ENCODE measurements at places on chromosomes 4 and X.

- DNase-seq = peak; percentile 81
Observed at GRCh38 chr4:62640296-62640695, 1440.2 kb downstream of the ADGRL3 start.

DNA sequence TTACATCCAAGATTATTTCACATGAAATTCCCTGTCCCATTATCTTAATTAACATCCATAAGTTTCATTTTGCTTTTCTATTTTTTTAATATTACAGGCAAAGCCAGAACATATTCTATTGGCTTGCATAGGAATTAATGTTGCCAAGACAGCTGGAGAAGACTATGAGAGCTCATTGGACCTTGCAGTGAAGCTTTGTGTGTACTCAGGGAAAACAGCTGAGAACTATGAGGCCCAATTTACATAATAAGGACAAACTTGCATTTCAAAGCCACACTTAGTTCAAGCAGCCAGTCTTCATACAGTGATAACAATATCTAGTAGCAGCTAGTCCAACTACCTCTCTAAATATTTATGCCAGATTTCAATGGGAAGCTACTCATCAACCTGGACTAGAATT lies 134.4 kb downstream of the DDX53 start:
- DNase-seq = no peak

DNA sequence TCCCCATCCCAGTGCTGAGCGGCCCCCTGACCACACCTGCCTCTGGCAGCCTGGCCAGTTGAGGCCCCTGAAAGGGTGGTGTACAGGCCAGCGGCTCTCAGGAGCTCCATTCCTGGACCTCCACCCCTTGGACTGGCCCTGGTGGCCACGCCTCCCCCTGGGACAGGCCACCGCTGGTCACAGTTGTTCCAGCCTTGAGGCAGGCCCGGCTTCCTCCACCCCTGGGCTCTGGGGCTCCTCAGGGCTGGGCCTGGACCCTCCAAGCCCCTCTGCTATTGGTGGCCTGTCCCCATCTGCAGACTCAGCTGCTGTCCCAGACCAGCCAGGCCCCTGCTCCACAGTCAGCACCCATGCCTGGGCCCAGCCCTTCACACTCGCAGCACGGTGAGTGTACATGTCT lies 93.2 kb upstream of the NKX1-1 start:
- no peak for DNase-seq

- peak; percentile 24 for DNase-seq
Observed at GRCh38 chr4:107248571-107248970, 212.5 kb upstream of the DKK2 start.

GRCh38 chr4:3767570-3768288 lies 1.5 kb downstream of the ADRA2C start:
- no peak for DNase-seq

- no peak for DNase-seq
Observed at GRCh38 chr4:82704156-82704555, 94.4 kb downstream of the SCD5 start.

DNA sequence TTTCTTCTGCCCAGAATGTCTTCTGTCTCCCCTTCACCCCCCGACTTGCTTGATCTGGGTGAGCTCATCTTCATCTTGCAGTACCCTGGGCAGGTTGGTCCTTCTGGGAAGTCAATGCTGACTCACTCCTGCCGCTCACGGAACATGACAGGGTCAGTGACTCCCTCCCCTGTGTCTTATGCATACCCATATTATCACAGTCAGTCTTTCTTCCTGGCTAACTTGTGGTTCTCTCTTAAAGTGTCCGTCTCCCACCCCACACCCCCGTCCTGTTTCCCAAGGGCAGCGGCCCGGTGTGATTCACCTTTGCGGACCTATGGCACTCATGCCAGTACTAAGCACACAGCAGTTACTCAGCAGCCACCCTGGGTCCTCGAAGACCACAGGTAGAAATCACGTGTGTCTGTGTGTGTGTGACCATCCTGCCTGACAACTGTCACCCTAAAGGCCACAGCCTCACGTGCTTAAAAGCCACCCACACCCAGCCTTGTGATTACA lies 17.7 kb downstream of the IQSEC2 start:
- DNase-seq = peak; percentile 92

DNA sequence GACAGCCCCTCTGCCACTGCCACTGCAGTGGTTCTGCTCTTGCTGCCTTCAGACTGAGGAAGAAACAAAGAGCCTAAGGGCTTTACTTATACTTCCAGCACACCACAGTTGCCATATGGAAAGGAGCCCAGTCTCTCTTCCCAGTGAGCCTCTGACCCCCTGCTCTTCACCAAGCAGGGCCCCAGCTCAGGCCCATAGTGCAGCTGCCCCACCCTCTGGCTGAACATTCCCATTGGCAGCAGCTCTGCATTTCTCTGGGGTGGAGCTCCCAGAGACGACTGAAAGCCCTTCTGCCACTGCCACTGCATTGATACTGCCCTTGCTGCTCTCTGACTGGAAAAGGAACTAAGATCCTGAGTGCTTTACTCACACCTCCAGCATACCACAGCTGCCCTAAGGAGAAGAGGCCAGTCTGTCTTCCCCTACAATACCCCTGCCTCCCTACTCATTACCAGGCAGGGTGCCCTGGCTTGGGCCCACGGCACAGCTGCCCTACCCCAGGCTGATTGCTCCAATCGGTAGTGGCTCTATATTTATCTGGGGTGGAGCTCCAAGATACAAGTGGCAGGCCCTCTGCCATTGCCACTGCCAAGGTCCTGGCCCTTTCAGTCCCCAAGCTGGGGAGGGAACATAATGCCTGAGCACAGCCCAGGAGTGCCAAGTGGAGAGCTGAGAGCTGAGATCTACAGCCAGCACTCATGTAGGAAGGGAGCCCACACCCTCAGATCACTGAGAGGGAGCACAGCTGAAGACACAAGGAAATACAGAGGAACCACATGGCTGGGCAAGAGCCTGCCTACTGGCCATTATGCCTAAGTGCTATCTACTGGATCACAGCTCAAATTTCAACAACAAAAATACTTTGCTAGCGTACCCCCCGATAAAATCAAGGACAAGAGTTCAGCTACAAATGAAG lies 36.0 kb downstream of the AWAT2 start:
- no peak for DNase-seq

DNA sequence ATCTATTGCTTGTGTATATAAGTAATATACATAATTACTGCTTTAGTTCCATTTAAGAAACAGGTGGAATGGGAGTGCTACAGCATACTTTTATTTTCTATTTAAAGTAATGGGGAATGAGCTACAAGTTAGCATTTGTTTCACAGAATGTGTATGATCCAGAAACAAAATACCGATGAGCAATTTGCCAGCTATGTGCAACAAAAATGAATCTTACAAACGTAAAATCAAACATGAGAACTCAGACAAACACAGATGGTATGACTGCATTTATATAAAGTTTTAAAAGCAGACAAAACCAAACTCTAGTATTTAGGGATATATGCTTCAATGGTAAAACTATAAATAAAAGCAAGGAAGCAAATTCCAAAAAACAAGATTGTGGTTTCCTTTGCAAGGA lies 141.7 kb downstream of the PAPSS1 start:
- peak; percentile 32 for DNase-seq

DNA sequence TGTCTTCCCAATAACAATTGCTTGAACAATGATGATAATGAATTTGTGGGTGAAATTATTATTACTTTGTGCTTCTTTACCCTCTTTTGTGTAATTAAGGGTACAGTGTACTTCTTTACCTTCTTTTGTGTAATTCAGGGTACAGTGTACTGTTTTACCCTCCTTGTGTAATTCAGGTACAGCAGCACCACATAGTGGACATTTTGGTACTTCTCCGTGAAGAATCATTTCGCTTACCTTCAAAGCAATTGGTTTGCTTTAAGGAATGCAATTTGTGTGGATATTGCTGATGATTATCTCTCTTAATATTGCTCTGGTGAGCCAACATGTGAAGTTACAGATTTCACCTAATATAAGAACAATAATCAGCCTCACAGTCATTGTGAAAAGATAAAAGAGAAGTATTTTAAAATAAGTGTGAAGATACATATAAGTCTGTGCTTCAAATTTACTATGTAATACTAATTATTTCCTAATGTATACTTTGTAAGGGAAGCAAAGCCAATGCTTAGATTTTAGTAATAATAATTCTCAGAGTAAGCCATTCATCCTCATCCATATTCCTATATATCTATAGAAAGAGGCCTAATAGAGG lies 27.2 kb upstream of the SEC24B start:
- DNase-seq = peak; percentile 70

GRCh38 chr4:4568806-4569427 lies 27.1 kb upstream of the STX18 start:
- no peak for DNase-seq

GRCh38 chr4:113335746-113336145 lies 286.3 kb downstream of the ANK2 start:
- no peak for DNase-seq

DNA sequence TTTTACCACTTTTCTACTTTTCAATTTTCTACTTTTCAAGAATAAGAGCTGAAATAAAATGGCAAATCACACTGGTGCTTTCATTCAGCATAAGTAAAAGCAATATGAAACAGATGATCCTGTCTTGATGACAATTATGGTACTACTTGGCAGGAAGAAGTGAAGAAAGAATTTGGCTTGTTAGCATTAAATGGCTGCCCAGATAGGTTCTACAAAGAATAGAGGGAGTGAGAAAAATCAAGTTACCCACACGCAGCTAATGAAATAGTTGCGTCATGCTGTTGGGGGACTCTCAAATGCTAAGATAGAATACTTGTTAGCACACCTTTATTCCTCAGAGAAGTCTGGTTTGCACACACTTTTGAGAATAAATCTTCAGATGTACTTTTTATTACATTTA lies 12.5 kb upstream of the LCORL start:
- no peak for DNase-seq

- no peak for DNase-seq
Observed at GRCh38 chrX:123600181-123600580, 132.7 kb downstream of the THOC2 start.

GRCh38 chr4:8198906-8199593 lies at the start of gene SH3TC1:
Gene SH3TC1 (plus strand): TSS chr4:8199290. CDS start chr4:8205195, 5,905 bp downstream.
- peak; percentile 87 for DNase-seq

DNA sequence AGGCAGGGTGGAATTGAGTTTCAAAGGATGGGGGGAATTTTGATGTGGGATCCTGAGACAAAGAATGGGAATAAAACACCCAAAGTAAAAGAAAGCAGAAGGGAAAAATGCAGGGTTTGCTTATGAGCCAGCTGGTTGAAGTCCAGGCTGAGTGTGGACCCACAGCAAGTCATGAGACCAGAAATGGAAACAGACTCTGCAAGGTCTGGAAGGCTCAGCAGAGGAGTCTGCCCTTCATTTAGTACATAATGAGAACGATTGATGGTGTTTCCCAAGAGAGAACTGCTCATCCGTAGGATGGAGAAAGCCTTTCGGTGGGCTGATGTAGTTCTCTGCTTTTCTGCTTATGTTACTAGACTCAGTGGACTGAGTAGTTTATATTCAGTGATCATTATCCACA lies 259.1 kb downstream of the C4orf33 start:
- no peak for DNase-seq

DNA sequence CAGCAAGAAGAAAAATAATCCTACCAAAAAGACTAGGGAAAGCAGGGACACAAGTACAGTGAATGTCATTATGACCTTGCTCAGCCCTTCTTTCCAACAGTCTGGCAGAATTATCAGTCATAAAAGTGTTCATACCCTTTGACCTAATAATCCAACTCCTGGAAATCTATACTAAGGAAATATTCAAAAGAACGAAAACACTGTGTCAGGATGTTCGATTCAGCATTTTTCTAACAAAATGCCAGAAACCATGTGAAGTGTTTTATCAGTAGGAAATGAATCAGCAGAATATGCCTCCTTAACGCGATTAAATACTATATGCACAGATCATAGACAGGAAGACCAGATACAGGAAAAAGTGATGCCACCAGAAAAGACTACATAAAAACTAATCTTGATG lies 16.2 kb upstream of the S100G start:
- DNase-seq = peak; percentile 10

DNA sequence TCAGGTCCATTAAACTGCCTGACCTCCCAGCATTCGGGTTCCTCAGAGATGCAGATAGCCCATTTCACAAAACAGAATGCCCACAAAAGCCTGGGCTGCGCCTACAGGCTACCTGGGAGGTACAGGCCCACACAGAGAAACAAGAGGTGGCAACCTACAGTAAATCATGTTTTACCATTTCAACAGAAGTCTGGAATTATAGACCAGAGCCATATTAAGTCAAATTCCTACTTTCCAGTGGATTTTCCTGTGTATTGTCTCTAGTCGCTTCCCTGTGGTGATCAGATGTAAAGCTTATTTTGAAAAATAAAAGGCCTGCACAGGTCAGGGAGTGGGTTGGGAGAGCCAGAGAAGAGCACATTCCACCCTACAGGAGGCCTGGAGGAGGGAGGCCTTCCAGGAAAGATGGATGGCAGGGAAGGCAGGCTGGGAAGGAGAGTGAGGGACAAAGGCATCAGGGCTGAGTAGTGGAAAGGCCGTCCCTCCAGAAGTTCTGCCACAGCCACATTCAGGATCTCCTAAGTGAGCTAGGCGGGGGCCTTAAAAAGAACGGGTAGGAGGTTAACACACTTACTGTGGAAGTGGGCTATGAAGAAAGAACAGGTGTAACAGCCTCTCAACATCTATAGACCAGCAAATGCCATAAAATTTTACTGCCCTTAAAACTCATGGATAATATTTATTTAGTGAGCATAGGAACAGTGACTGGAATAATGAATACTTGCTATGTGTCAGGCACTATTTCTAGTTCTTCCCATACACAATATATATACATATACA lies 19.0 kb upstream of the USO1 start:
- no peak for DNase-seq

- no peak for DNase-seq
Observed at GRCh38 chr4:3781193-3781886, 15.2 kb downstream of the ADRA2C start.

DNA sequence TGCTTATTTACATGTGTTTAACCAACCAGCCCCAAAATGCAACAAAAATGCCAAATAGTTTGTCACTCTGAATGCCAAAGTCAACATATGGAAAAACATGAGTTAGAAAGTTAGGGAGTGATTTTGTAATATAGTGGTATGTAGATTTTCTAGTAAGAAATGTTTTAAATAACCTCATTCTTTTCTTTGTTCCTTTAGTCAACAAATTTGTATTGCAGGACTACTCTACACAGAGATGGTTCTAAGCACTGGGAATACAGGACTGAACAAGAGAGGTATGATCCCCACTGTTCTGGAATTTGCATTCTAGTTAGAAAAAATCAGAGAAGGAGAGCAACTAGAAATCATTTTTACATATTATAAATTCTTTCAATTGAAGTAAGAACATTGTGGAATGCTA lies 218.8 kb upstream of the ANXA10 start:
- no peak for DNase-seq

DNA sequence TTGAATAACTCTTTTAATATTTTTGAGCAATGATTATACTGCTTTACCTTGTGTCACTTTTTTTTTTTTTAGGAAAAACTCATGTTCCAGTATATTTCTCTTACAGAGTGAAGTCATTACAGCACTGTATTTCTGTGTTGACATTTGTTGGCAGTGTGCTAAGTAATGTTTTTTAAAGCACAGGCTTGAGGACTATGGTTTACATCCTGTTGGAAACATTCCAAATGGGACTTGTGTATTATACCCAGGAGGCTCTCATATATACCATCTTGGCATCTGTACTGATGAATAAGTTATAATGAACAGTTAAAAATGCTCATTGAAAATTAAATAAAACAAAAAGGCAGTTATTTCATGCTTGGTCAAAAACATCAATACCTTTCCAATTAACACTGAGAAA lies 33.8 kb downstream of the CEP44 start:
- DNase-seq = peak; percentile 40

- DNase-seq = peak; percentile 1
Observed at GRCh38 chrX:25275159-25275558, 259.4 kb upstream of the ARX start.

Measured in PC-3 (cell line).